NCI-H1436 (cell line): ENCODE measurements at places on chromosomes 11 and 22.

DNA sequence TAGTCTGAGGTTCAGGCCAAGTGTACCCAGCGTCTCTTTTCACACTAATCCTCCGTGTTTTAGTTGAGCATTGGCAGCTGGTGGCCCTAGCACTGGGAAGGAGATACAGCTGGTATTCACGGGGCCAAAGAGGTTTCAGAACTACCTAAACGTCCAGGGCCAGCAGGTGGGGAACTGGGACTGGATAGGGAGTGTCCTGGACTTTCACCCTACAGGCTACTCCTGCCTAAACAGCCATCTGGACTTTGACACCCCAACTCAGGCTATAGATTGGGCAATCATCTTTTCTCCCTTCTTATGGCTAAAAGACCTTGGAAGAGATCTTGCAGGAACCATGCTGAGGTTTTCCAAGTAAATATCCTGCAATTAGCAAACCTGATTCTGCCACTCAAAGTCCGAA is 2.8 kb downstream of the SPON1 start:
- no peak for DNase-seq

DNA sequence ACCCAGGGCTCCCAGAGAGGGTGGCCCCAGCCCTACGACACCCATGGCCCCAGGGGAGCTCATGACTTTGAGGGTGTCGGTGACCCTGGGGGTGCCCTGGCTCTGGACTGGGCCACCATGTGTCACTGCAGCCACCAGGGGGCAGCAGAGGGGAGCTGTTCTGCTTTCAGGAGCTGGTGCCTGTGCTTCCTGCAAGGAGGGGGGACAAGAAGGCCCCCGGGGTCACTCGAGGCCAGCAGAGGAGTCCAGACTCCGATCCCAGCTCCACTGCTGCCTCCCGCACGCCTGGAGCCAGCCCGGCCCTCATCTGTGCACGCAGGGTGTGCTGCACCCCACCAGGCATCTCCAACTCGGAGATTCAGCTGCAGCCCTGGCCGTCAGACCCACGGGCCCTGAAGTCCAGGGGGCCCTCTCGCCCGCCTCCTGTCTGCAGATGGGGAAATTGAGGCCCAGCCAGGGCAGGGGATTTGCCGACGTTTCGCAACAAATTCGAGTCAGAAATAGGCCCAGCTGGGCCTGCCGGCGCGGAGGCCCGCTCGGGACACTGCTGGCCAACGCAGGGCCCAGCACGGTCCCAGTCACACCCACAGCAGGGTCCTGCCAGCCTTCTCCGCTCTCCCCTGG is 29.5 kb upstream of the WNT7B start:
- DNase-seq, result peak; percentile 82

GRCh38 chr11:13907678-13908077 is 54.8 kb upstream of the SPON1 start:
- DNase-seq, result no peak

GRCh38 chr11:80388536-80388935 is 947.7 kb upstream of the TENM4 start:
- no peak for DNase-seq

DNA sequence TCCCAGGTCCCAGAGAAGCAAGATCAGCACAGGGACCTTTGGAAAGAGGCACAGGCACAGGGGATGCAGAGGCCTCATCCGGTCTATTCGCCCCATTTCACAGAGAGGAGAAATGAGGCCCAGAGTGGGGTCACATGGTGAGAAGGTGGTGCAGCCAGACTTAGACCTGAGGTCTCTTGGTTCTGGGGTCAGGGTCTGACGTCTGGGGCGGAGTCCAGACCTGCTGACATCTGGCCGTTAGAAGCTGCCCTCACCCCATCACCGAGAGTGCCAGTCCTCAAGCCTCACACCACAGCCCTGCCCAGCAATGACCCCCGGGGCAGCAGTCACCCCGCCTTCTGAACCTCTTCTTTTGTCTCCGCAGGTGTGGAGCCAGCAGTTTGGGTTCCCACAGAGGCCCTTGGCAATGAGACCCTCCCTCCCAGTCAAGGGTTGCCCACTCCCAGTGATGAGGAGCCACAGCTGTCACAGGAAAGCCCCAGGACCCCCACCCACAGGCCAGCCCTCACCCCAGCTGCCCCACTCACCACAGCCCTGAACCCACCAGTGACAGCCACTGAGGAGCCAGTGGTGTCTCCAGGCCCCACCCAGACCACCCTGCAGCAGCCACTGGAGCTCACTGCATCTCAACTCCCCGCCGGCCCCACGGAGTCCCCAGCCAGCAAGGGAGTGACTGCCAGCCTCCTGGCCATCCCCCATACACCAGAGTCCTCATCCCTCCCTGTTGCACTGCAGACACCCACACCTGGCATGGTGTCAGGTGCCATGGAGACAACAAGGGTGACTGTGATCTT is 62.4 kb downstream of the OTOG start:
- DNase-seq, result no peak

DNA sequence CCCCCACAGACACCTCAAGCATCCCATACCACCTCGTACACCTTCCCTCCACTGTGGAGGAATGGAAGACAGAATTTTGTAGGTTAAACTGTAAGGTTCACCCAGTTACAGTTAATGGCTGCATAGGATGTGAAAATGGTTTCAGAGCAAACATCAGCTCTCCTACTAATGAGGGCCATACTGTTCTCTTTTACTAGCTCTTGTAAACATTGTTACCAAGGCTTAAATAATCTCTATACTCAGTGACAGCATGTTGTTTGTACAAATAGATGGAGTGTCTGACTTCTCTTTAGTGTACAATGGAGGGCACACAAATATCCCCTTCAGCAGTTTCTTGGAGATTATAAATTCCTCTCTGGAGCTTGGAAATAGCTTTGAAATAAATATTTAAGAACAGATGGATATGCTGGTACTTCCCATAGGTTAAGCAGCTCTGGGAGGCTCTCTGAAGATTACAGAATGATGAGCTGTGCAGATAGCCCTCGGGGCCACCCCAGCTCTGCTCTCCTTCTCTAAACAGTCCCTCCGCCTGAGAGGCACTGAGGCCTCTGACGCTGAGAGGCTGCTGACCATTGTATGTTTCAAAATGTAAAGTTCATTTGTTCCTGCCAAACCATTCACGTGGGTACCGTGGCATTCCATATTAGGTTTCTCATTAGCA is 25.7 kb downstream of the TTC12 start:
- no peak for DNase-seq

GRCh38 chr11:116916052-116916451 is 78.6 kb upstream of the APOA1 start:
- DNase-seq, result no peak

DNA sequence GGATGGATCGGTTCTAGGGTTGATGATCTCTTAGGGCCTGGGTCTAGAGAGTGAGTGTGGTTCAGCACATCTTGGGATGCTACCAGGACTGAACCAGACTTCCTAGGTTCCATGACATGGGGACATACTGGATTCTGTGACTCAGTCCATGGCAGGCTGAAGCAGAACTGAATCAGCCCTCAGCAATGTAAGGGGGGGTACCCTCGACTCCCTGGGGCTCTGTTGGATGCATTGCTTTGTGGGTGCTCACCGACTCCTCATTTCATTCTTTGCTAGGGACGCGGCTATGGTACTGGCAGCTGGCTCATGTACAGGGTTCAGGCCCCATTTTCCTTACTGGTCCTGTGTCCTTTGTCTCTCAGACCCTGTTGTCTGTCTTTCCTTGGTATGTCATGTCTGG is 733 bp upstream of the GRAMD1B start:
- DNase-seq, result no peak

- DNase-seq, result no peak
These were observed 22.2 kb downstream of the TREH start for GRCh38 chr11:118657238-118657637.

- DNase-seq, result no peak
These were observed 164.1 kb downstream of the NAV2 start for GRCh38 chr11:19876750-19877149.

GRCh38 chr11:64409278-64409677 is 50.3 kb downstream of the RPS6KA4 start:
- no peak for DNase-seq

- DNase-seq, result no peak
These were observed 3.9 kb upstream of the BIRC3 start for GRCh38 chr11:102313238-102313940.

DNA sequence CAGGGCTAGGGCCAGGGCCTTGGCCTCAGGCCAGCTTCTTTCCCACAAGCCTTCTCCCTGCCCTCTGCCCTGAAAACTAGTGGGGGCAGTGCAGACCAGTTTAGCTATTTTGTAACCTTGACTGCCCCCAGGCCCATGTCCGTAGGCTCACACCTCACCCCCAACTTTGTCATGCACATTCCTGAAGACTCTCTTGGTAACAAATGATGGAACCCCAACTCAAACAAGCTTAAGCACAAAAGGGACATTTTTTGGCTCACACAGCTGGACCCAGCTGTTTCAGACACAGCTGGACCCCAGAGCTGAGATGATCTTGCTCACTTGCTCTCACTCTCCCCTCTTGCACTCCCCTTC is 46.6 kb downstream of the KCNQ1OT1 start:
- no peak for DNase-seq

DNA sequence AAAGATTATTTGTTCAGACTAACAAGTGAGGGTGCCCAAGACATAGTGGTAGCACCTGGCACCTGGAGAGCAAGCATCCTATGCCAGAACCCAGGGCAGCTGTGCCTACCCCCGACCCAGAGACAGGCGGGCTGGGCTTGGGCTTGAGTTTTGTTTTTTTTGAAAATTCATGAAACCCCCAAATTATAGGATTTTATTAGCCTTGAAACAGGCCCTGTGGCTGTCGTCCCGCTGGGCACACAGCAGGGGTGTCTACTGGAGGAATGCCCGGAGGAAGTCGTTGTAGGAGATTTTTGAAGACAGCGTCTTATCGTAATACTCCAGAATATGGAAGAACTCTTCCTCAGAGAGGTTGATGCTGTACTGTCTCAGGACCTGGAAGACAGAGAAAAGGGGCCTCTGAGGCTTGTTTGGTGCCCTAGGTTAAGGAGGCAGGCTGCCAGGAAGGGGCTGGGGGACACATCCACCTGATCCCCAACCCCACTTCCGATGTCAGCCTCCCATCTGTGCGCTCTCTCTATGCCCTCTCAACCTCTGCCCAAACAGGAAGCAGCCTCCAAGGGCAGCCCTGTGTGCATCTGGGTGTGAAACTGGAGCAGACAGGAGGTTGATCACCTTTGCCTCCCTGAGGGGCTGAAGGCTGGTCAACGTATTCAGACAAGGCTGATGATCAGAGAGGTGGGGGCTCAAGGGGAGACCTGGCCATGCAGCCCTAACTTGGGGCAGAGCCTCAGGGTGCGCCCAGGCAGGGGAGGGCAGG is 117.0 kb downstream of the MPPED1 start:
- no peak for DNase-seq

DNA sequence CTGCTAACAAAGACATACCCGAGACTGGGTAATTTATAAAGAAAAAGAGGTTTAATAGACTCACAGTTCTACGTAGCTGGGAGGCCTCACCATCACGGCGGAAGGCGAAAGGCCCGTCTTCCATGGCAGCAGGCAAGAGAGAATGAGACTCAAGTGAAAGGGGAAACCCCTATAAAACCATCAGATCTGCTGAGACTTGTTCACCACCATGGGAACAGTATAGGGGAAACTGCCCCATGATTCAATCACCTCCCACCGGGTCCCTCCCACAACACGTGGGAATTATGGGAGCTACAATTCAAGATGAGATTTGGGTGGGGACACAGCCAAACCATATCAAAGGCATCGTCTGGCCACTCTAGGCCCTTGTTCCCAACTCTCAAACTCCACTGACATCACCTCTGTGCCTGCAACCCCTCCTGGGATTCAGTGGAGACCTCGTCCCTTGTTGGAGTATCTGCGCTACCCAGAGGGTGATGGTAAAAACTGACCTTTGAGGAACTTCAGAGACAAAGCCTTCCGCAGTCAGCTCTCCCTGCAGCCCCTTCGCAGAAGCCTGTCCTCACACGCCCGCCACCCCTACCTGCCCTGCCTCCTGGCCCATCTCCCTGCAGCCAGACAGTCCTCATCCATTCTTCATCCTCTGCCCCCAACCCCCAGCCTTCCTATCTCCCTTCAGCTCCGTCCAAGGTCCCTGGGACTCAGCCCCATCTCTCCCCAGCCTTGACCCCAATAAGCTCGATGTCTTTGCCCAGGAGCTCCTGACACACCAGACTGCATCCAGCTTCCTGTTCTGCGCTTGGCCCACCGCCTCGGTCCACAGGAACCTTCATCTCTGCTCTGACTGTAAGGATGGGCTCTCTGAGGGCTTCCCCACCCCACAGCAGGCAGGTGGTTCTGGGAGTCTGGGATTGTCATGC is 15.8 kb downstream of the CCND1 start:
- DNase-seq, result no peak

- no peak for DNase-seq
These were observed 34.3 kb downstream of the CYB5R2 start for GRCh38 chr11:7638710-7639642.

GRCh38 chr11:12818333-12819015 is 144.3 kb downstream of the TEAD1 start:
- DNase-seq, result no peak

DNA sequence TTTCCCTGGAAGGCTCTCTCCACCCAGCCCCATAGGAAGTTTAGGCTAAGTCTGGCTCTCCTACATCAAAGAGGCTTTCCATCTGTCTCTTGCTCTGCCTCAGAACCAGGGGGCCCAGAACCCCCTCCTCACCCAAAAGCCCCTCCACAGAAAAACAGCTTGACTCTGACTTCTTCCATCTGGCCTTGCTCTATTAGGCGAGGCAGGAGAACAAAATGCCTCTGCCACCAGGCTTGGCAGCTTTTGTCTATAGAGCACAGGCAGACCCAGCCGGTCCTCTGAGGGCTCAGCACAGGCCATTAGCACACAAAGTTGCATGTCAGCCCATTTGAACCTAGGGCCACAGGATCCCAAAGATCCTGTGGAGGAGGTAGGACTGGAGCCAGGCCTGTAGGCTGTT is 75.7 kb upstream of the SUSD2 start:
- DNase-seq, result no peak

DNA sequence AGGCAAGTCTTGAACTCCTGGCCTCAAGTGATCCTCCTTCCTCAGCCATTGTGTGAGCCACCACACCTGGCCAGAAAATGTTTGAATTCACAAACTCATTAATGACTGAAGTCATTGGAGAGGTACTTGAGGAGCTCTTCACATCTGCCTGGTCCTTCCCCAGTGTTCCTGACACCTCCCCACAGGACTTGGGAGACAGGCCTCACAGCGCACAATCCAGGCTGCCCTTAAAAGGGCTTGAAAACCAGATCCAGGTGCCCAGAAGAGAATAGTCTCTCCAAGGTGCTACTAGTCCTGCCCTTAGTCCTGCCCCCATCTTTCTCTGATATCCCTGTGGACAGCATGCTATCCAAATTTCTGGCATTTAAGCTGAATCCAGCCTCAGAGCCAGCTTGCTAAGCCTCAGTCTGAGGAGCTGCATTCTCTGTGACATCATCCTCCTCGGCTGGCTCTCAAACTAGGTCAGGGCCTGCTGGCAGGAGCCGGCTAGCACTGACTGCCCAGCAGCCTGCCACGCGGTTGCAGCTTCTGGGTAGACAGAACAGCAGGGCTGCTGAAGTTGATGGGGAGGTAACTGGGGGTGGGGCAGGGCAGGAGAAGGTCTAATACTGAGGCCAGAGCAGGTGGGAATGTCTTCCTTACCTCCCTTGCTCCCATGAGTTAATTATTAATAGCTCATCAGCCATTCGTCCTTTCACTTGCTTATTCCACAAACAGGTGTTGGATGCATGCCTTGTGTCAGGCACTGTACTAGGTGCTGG is 35.3 kb upstream of the NECTIN1 start:
- no peak for DNase-seq
